ENCODE measurements at places on chromosomes 1 and 21. TPM values are rescaled to one million over a fixed set of nuclear protein-coding genes. Genes with fewer than 3 reads are reported as not detected.
A peak's percentile ranks its signal among the peaks of the same experiment; 100 is the strongest.

- H3K36me3 ChIP-seq = no peaks in the 10 kb centered on the region
- no peak overlapping the region for H3K27ac ChIP-seq
- no peaks in the 10 kb centered on the region for H3K4me1 ChIP-seq
These were observed 94.1 kb downstream of the ADARB1 start for GRCh38 chr21:45168522-45168921.

The MORC3 gene
- 49.6 TPM for total RNA-seq

The CLDN19 gene
- not detected for total RNA-seq

- H3K4me3 ChIP-seq = no peak overlapping the region
- no peaks in the 10 kb centered on the region for H3K4me1 ChIP-seq
- H3K27ac ChIP-seq = no peak overlapping the region
- H3K27me3 ChIP-seq = no peaks in the 10 kb centered on the region
- DNase-seq = no peak
These were observed 248.3 kb upstream of the NEGR1 start for GRCh38 chr1:72530646-72531045.

The KDF1 gene
- total RNA-seq = not detected

The HRNR gene
- total RNA-seq = not detected

The ELF3 gene
- total RNA-seq = not detected

DNA sequence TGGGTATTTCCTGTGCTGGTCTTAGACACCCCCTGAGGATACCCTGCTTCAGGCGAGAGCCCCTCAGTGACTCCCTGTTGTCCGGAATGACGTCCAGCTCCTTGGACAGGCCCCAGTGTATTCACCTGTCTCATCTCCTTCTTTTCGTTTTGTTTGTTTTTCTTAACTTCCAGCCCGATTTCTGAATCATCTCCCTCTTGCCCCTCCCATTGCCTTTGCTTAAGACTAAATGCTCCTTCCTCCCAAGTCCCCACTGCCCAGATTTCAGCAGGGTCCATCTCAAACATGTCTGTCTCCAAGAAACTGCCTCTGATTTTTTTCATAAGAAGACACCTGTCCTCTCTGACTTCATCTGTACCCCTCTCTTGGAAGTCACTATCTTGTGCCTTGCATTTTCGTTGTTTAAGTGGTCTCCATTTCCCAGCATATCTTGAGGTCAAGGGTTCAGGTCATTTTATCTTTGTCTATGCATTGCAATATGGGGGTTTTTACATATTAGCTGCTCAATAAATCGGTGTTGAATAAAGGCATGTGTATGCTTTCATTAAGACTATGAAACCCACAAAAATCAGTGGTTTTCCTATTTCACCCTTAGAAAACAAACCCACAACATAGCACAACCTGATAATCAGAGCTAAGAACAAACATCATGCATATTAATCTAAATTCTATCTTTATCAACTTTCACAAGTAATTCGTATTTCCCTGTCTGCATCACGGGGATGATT lies 58.4 kb upstream of the LGALS8 start:
- H3K4me3 ChIP-seq = no peak overlapping the region
- no peak for DNase-seq
- peaks cover 11% of the 10 kb centered on the region for H3K27me3 ChIP-seq
- H3K36me3 ChIP-seq = no peaks in the 10 kb centered on the region

GRCh38 chr1:81689531-81689941 lies 111.2 kb upstream of the ADGRL2 start:
- H3K4me3 ChIP-seq = no peak overlapping the region
- H3K36me3 ChIP-seq = no peaks in the 10 kb centered on the region
- DNase-seq = no peak

The KCNJ10 gene
- total RNA-seq = not detected

GRCh38 chr21:32742396-32742795 lies 14.6 kb upstream of the SYNJ1 start:
- no peaks in the 10 kb centered on the region for H3K27me3 ChIP-seq
- DNase-seq = no peak
- no peak overlapping the region for H3K27ac ChIP-seq
- peaks cover 77% of the 10 kb centered on the region for H3K36me3 ChIP-seq
- H3K4me1 ChIP-seq = no peaks in the 10 kb centered on the region

- peak; percentile 66 for DNase-seq
- peaks cover 43% of the 10 kb centered on the region for H3K4me1 ChIP-seq
- H3K27me3 ChIP-seq = no peaks in the 10 kb centered on the region
- H3K36me3 ChIP-seq = peaks cover 21% of the 10 kb centered on the region
These were observed 749 bp upstream of the TMEM39B start for GRCh38 chr1:32071758-32072621.

DNA sequence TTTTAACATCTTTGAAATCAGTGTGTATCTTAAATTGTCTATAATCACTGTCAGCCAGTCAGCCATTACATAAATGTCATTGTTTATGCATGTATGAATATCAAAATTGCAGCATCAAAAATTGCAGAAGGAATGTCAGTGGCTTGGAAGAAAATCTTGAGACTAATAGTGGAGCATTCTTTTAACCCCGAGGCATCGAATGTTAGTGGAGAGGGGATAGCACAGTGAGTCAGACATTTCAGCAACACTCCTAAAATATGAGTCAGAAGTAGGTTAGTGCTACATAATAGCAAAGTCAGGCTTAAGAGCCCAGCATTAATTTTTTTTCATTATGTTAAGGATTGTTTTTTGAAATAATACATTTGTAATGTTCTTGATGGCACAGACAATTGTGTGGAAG lies 45.5 kb downstream of the SNRPE start:
- H3K4me3 ChIP-seq = no peak overlapping the region
- H3K27me3 ChIP-seq = no peaks in the 10 kb centered on the region
- no peaks in the 10 kb centered on the region for H3K36me3 ChIP-seq
- H3K4me1 ChIP-seq = peaks cover 33% of the 10 kb centered on the region
- peak; percentile 77 for DNase-seq

DNA sequence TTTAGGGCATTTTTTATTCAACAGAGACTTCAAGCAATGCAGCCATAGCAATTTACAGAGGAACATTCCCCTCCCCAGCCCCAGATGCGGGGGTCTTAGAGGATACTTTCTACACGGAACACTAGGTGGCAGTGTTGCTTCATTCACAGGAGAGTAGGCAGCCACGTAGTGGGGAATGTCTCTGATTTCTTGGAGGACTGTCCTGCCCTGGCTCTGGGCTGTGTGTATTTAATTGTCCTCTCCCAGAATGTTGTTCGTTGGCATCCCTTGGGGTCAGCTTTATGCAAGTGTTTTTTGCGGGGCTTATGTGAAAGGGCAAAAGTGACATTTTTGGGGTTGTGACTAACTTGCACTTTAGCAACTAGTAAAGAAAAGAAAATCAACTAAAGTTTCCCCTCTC lies 96.9 kb downstream of the PAPPA2 start:
- H3K4me1 ChIP-seq = no peaks in the 10 kb centered on the region
- H3K27ac ChIP-seq = no peak overlapping the region
- no peak overlapping the region for H3K4me3 ChIP-seq
- peaks cover 2% of the 10 kb centered on the region for H3K27me3 ChIP-seq
- no peaks in the 10 kb centered on the region for H3K36me3 ChIP-seq

- peak overlapping the region; percentile 75 for H3K4me3 ChIP-seq
- no peaks in the 10 kb centered on the region for H3K27me3 ChIP-seq
- DNase-seq = peak; percentile 69
- peaks cover 8% of the 10 kb centered on the region for H3K36me3 ChIP-seq
These were observed 1.6 kb downstream of the SOX13 start for GRCh38 chr1:204074274-204075138.

DNA sequence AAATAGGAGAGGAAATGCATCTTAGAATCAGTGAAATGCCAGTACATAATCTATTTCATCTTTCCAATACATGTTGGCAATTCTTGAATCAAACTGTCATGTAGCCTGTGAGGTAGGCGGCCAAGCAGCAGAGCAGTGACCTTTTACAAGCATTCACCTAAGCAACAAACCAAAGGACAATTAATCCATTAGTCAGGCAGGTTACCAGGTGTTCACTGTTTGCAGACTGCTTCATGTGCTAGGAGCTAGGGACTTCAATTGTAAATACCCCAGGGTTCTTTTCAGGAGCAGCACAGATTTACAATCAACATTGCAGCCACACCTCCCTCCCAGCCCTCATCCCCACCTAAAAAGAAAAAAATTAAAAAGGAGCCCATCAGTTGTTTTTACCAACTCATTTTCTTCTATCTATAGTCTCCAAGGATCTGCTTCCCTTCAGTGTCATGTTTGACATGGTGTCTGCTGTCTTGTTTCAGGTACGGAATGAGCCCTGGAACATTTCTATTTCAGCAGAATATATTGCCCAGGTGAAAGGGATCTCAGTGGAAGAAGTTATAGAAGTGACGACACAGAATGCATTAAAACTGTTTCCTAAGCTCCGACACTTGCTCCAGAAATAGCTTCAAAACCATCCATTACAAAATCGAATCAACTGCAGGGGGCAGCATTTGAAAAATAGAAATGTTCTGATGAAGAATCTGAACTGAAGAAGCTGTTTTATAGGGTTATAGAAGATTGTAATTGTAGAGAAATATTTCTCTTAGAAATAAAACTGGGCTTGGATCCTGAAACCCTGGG lies 23.0 kb downstream of the TATDN3 start:
- no peaks in the 10 kb centered on the region for H3K36me3 ChIP-seq
- no peak for DNase-seq
- peaks cover 6% of the 10 kb centered on the region for H3K4me1 ChIP-seq
- no peak overlapping the region for H3K4me3 ChIP-seq
- no peaks in the 10 kb centered on the region for H3K27me3 ChIP-seq

GRCh38 chr1:46394108-46394871 lies at the start of gene FAAH:
Gene FAAH, plus strand, starts transcription at chr1:46394317. Its CDS starts 32 bp downstream, at chr1:46394349.
- H3K27ac ChIP-seq = no peak within 1 kb of the TSS
- H3K36me3 ChIP-seq = no peaks in the 10 kb centered on the region
- DNase-seq = no peak
- peak within 1 kb of the TSS; percentile 29 for H3K4me3 ChIP-seq

The TNFRSF14 gene
- 22.2 TPM for total RNA-seq

- H3K36me3 ChIP-seq = no peaks in the 10 kb centered on the region
- no peak overlapping the region for H3K27ac ChIP-seq
- H3K4me3 ChIP-seq = no peak overlapping the region
- H3K4me1 ChIP-seq = peaks cover 23% of the 10 kb centered on the region
- DNase-seq = no peak
These were observed 37.1 kb upstream of the H6PD start for GRCh38 chr1:9197186-9198099.

DNA sequence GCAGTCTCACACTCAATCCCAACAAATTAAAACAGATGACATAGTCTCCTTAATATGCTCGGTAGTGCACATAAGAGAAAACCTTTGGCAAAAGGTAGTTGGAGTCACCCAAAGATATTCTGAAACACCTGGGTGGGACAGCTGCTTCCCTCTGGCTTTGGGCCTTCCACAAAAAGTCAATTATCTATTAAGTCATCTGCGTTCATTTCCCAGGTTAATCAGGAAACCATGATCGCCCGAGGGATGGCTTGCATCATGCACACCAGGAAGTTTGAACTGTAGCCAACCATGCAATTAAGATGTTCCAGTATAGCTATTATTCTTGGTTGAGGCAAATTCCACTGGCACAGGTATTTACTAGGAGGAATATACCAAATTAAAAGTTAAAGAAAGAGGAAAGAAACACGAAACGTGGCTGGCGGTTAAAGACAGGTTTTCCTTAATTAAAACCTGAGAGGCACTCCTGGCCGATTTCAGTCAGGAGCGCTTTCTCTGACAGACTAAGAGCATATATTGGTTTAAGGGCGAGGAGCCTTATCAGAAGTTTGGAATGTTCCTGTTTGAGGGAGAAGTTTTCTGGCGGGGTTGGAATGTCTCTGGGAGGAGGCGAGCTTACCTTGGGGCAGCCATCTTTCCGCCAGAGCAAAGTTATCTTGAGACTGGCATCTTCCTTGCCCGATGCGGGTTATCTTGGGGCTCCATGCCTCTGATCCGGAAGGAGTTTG lies 19.9 kb downstream of the CLDN17 start:
- no peaks in the 10 kb centered on the region for H3K27me3 ChIP-seq
- no peaks in the 10 kb centered on the region for H3K36me3 ChIP-seq
- no peaks in the 10 kb centered on the region for H3K4me1 ChIP-seq

DNA sequence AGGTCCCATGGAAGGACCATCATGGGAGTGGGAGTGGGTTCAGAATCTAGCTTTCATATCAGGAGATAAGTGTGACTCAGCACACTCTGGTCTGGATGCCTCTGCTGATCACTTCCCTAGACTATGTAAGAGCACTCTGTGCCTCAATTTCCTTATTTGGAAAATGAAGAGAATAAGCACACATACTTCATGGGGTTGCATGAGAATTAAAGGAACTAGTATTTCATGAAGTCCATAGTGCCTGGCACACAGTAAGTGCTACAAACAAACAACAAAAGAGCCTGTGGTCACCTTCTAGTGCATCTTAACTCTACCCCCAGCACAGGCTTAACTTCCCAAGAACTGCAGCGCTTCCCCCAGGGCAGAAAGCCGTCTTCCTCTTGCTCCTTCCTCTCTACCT lies 9.6 kb upstream of the IL20 start:
- peaks cover 12% of the 10 kb centered on the region for H3K4me1 ChIP-seq
- H3K4me3 ChIP-seq = no peak overlapping the region
- no peaks in the 10 kb centered on the region for H3K36me3 ChIP-seq

- no peaks in the 10 kb centered on the region for H3K27me3 ChIP-seq
- DNase-seq = no peak
- H3K36me3 ChIP-seq = no peaks in the 10 kb centered on the region
- peaks cover under 1% of the 10 kb centered on the region for H3K4me1 ChIP-seq
- no peak overlapping the region for H3K27ac ChIP-seq
These were observed 112.8 kb downstream of the HIVEP3 start for GRCh38 chr1:41805771-41806471.

The CENPF gene
- total RNA-seq = 182 TPM

The CRP gene
- total RNA-seq = not detected

GRCh38 chr1:17922833-17923232 lies 167.7 kb downstream of the ACTL8 start:
- H3K4me3 ChIP-seq = no peak overlapping the region
- H3K27me3 ChIP-seq = no peaks in the 10 kb centered on the region
- H3K27ac ChIP-seq = no peak overlapping the region
- no peaks in the 10 kb centered on the region for H3K36me3 ChIP-seq

- no peak overlapping the region for H3K4me3 ChIP-seq
- no peak for DNase-seq
- H3K36me3 ChIP-seq = no peaks in the 10 kb centered on the region
- H3K4me1 ChIP-seq = no peaks in the 10 kb centered on the region
- H3K27ac ChIP-seq = no peak overlapping the region
- H3K27me3 ChIP-seq = no peaks in the 10 kb centered on the region
These were observed 35.9 kb upstream of the ZNF644 start for GRCh38 chr1:91057784-91058183.

DNA sequence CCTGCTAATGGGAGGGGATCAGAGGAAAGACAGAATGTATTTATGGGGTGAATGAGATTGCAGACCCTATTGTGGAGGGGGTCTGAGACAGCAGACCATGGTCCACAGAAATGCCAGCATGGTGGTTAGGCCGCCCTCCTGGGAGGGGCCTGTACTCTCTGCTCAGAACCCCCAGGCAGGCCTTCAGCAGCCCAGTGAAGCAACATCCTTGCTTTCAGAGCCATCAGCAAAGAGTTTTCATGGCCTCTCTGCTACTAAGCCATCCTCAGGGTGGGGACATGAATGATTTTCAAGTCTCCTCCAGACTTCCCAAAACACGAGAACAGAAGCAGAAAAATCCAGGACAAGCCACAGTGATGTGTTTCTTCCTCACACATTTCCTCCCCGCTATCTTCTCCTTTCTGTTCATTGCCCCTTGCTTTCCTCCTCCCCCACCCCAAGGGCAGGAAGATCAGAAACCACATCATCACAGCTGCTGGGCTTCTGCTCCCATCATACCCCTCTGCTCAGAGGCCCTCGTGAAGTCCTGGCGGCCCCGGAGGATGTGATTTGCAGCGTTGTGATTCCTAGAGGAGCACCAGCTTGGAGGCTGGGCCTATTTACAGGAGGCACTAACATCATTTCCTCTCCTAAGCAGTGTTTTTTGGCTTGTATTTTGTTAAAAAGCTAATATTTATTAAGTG lies 48.0 kb downstream of the ABCA4 start:
- H3K27me3 ChIP-seq = no peaks in the 10 kb centered on the region
- no peak overlapping the region for H3K27ac ChIP-seq
- H3K36me3 ChIP-seq = no peaks in the 10 kb centered on the region
- no peak for DNase-seq
- peaks cover 26% of the 10 kb centered on the region for H3K4me1 ChIP-seq
- H3K4me3 ChIP-seq = no peak overlapping the region

The FOXO6 gene
- 0.05 TPM for total RNA-seq

The DNASE2B gene
- not detected for total RNA-seq

Measured in SJSA1 (cell line).